ENCODE measurements at places on chromosomes 11 and 22. TPM values are rescaled to one million over a fixed set of nuclear protein-coding genes. Genes with fewer than 3 reads are reported as not detected.

The FOLR3 gene
- not detected for total RNA-seq

The LMNTD2 gene
- 2.5 TPM for total RNA-seq

DNA sequence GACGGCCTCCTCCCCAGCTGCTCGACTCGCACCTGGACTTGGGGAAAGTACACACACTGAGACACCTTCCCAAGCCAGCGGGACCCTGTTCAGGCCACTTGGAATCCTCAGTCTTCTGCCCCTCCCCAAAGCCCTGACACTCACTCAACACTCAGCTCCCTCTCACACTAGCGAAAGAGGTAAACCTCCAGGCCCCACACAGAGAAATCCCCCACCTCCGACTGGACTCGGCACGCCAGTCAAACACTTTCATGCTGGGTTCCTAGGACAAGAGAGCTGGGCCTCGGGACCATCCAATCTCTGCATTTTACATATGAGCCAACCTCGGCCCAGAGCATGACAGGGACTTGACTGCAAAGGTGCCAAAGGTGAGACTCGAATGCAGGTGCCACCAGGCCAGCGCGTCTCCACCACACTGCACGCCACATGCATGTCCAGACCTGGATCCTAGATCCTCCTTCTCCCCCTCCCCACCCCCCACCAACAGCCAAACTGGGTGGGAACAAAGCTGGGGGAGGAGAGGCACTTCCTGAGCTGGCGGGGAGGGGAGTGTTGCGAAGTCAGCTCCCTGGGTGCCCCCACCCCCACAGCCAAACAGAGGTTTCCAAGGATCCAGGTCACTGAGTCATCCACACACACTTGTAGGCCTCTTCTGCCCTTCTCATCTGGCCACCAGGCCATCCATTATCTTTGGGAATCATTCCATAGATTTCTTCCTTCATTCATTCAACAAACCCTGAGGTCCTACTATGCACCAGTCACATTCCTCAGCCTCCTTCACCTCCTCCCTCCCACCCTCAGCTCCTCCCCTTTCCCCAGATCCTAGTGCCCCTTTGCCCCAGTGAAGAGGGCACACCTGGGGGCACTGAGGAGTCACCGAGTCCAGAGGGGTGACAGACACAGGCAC is 10.7 kb upstream of the CD5 start:
- H3K36me3 ChIP-seq, result peaks cover 4% of the 10 kb centered on the region
- peak overlapping the region; percentile 77 for H3K4me3 ChIP-seq
- H3K27me3 ChIP-seq, result no peaks in the 10 kb centered on the region
- peak; percentile 54 for DNase-seq

GRCh38 chr22:24146791-24147353 is 34.4 kb upstream of the SUSD2 start:
- no peak overlapping the region for H3K4me3 ChIP-seq
- H3K27ac ChIP-seq, result no peak overlapping the region
- H3K4me1 ChIP-seq, result peaks cover 32% of the 10 kb centered on the region
- no peaks in the 10 kb centered on the region for H3K27me3 ChIP-seq
- H3K36me3 ChIP-seq, result peaks cover 9% of the 10 kb centered on the region

GRCh38 chr11:45264839-45265515 is 21.2 kb downstream of the SYT13 start:
- H3K4me1 ChIP-seq, result no peaks in the 10 kb centered on the region
- no peaks in the 10 kb centered on the region for H3K36me3 ChIP-seq
- peaks cover 22% of the 10 kb centered on the region for H3K27me3 ChIP-seq
- no peak overlapping the region for H3K4me3 ChIP-seq

GRCh38 chr22:23147617-23148387 is 2.5 kb downstream of the RAB36 start:
- H3K27ac ChIP-seq, result no peak overlapping the region
- peaks cover 25% of the 10 kb centered on the region for H3K4me1 ChIP-seq
- H3K4me3 ChIP-seq, result no peak overlapping the region
- peaks cover 7% of the 10 kb centered on the region for H3K27me3 ChIP-seq
- no peaks in the 10 kb centered on the region for H3K36me3 ChIP-seq
- DNase-seq, result no peak

DNA sequence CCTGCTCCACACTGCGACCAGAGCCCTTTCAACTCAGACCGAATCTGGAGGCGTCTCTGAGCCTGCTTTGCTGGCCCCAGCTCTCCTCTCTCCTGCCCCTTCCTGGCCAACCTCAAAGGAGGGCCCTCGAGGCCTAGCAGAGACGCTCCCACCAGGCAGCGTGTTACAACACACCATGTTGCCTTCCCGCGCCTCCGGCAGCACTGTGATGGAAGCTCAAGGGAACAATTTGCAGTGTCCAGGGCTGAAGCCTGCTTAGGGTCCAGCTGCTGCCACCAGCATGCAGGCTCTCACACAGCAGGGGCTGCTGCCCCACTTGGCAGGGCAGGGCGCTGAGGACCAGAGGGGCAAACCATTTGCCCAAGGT is 18.4 kb downstream of the LINC01488 start:
- H3K36me3 ChIP-seq, result no peaks in the 10 kb centered on the region

DNA sequence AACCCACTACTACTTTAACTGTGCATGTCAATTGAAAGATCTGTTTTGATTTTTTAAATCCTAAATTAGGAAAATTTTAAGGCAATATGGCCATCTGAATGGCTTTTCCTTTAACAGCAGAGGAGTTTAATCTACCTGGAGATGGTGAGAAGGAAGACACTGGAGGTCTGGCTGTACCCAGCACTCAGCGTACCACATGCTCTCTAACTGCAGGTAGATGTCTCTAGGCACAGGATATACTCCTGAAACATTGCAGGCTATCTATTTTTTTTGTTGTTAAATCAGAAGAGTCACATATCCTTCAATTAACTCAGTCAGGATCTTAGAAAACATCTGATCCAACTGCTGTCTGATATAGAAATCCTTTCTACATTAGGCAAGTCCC is 17.3 kb upstream of the CASTOR1 start:
- no peaks in the 10 kb centered on the region for H3K27me3 ChIP-seq
- peaks cover 97% of the 10 kb centered on the region for H3K4me1 ChIP-seq
- H3K27ac ChIP-seq, result peak overlapping the region; percentile 96
- peak overlapping the region; percentile 78 for H3K4me3 ChIP-seq

DNA sequence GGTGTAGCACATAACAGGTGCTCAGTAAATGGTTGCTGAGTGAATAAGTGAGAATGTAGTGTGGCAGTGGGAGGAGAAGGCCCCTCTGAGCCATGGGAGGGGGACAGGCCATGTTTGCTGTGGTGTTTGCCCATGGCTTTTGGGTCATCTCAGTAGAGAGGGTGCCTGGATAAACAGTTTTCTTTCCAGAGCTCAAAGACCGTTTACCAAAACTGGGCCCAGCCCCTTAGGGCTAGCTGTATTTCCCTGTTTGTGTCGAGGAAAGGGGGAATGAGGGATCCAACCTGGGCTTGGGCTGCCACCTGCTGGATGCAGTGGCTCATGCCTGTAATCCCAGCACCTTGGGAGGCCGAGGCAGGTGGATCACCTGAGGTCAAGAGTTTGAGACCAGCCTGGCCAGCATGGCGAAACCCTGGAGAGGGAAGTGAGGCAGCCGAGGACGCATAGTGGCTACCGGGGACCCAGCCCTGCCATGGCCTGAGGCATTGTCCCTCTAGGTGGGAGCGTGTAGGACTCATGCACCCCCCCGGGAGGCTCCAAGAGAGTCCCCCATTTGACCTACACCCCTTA is 8.7 kb upstream of the LTO1 start:
- H3K4me1 ChIP-seq, result peaks cover 11% of the 10 kb centered on the region
- H3K4me3 ChIP-seq, result no peak overlapping the region
- no peaks in the 10 kb centered on the region for H3K36me3 ChIP-seq
- DNase-seq, result no peak
- no peak overlapping the region for H3K27ac ChIP-seq
